ENCODE measurements at places on chromosomes 11 and 22.

DNA sequence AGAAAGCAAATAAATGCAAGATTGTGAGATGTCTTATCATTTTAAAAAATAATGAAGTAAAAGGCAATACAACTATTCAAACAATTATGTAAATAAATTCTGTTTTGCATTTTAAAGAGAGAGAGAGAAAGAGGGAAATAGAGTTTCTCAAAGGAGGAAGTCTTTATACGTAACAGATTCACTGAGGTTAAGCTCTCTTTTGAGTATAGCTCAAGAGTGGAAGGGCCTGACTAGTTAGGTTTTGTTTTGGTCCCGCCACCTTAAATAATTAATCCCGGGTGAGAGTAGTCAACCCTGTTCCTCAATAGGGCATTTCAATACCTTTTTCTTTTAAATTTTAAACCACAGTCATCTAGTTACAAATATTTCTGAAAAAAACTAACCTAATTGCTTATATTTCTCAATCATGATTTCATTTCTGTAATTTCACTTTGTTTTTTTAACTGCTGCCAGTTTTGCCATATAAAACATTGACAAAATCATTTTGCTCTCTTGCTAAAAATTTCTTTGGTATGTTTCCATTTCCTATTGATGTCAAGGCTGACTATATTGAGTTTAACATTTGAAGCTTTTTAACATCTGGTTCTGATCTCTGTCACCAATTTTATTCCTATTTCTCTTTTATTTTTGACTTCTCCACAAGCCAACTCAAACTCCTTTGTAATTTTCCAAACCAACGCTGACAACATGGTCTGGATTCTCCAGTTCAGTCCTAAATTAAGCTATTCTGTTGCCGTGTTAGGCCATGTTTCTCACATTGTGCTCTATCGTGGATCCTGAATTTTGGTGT, 10.3 kb downstream of the OR10D3 start:
- DNase-seq: no peak

- no peak for DNase-seq
Measured at GRCh38 chr22:44153710-44154109, 27.0 kb upstream of the PARVG start.

DNA sequence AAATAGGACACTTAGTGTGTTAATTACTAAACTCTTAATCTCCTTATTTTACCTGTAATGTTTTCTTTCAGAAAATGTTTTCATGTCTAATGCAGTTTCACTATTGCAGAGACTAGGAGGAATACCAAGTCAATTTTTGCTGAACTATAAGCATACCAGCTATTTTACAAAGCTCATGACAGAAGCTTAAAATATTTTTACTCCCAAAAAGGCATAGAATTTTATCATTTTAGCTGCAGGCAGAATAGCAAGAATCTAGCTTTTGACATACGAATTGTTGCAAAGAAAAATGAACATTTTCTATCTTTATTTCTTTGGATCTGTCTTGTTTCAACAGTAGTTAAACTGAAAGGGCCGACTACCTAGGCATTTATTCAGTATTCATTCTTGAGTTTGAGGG, 366.9 kb downstream of the FAT3 start:
- no peak for DNase-seq

GRCh38 chr11:125338886-125339811, 156.9 kb downstream of the FEZ1 start:
- no peak for DNase-seq

- no peak for DNase-seq
Measured at GRCh38 chr11:24471084-24471483, 25.8 kb upstream of the LUZP2 start.
